Suprapubic skin (tissue), 4 donors: ENCODE measurements at places on chromosomes 3 and 15.

DNA sequence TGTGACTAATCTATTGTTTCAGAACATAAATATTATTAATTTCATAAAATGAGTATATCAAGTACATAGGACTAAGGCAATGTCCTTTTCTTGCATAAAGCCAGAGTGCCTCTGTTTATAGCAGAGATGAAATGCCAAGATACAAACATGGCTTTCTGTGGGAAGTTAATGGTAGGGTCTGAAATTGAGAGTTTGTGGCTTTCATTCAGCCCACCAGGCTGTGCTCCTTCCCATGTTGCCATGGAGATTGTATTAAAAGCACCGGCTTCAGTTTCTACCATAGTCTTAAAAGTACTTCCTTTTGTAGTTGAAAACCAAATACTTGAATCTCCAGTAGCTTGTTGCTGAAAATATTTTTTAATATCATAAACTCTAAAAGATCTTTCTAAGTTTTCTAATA lies 114.0 kb downstream of the LRRC28 start:
- DNase-seq: no peak
- H3K36me3 ChIP-seq: peaks cover 23% of the 10 kb centered on the region
- no peak overlapping the region for H3K27ac ChIP-seq

GRCh38 chr3:126084768-126085180 lies 850 bp upstream of the SLC41A3 start:
- H3K27me3 ChIP-seq: no peaks in the 10 kb centered on the region
- H3K4me3 ChIP-seq: peak overlapping the region; percentile 68
- H3K36me3 ChIP-seq: no peaks in the 10 kb centered on the region
- peak overlapping the region; percentile 91 for H3K27ac ChIP-seq
- peaks cover 30% of the 10 kb centered on the region for H3K4me1 ChIP-seq

DNA sequence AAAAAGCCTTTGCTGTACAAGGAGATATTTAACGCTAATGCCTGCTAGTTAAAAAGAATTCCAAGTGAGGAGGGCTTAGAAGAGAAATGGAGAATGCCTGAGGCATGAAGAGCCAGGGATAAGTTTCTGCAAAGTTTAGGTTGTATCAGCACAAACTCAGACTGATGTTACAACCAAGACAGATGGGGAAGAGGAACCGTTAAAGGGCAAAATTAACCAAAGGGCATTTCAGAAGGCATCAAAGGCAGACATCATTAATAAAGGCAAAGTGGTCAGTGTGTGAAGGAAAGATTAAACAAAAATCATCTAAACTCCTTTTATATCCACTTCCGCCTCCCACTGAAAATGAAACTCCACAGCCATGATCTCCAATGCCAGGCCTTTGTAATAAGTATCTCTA lies 7.0 kb downstream of the MYO5A start:
- H3K36me3 ChIP-seq: no peaks in the 10 kb centered on the region
- DNase-seq: no peak
- H3K4me1 ChIP-seq: peaks cover 33% of the 10 kb centered on the region
- no peaks in the 10 kb centered on the region for H3K27me3 ChIP-seq
- H3K27ac ChIP-seq: no peak overlapping the region

DNA sequence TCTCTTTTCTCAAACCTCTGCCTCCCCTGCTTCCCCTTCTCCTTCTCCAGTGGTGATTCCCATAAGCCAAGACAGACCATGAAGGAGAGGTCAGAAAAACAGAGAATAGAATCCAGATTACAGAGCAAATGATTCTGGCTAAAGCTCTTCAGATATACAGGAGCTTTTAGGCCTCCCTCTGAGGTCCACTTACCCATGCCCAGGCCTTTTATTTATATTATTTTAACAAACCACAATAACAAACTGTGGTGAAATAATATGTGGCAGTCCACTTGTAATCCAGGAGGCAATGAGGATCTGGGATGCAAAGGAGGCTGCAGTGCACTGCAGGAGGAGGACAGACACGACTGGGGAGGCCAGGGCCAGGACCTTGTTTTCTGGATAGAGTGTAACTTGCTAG lies 104.1 kb downstream of the STAC start:
- H3K4me1 ChIP-seq: no peaks in the 10 kb centered on the region
- H3K27me3 ChIP-seq: no peaks in the 10 kb centered on the region
- no peak overlapping the region for H3K4me3 ChIP-seq
- no peaks in the 10 kb centered on the region for H3K36me3 ChIP-seq

DNA sequence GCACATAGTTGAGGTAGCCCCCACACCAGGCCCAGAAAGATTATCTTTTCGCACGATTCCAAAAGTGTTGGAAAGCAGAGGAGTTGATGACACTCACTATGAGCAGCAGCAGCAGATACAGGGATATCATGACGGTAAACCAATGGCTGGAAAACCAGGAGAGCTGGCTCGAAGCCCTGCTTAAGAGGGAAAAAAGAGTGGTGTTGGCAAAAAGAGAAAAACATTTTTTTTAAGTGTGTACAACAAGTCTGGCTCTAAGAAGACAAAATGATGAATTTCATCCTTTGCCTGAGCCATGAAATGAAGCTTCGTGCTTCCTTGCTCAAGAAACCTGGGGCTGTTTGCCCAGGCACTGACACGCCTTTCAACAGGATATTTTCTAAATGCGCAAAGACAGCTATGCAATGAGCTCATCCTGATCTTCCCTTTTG lies 27.3 kb downstream of the PARP16 start:
- H3K4me1 ChIP-seq: peaks cover 30% of the 10 kb centered on the region
- H3K4me3 ChIP-seq: no peak overlapping the region
- H3K36me3 ChIP-seq: peaks cover 61% of the 10 kb centered on the region

GRCh38 chr3:54649551-54649950 lies 278.3 kb downstream of the LRTM1 start:
- no peak overlapping the region for H3K27ac ChIP-seq
- no peak for DNase-seq
- no peaks in the 10 kb centered on the region for H3K36me3 ChIP-seq

GRCh38 chr3:9361691-9362388 lies 1.0 kb upstream of the THUMPD3 start:
- H3K27me3 ChIP-seq: no peaks in the 10 kb centered on the region
- H3K27ac ChIP-seq: no peak overlapping the region
- H3K36me3 ChIP-seq: peaks cover 16% of the 10 kb centered on the region
- H3K4me1 ChIP-seq: peaks cover 23% of the 10 kb centered on the region
- no peak for DNase-seq

GRCh38 chr3:7700977-7701376 lies 800.6 kb upstream of the LMCD1 start:
- no peak overlapping the region for H3K4me3 ChIP-seq
- H3K27ac ChIP-seq: no peak overlapping the region
- no peaks in the 10 kb centered on the region for H3K4me1 ChIP-seq
- no peaks in the 10 kb centered on the region for H3K27me3 ChIP-seq

GRCh38 chr3:61940236-61940635 lies 378.9 kb downstream of the PTPRG start:
- no peak overlapping the region for H3K27ac ChIP-seq
- no peaks in the 10 kb centered on the region for H3K27me3 ChIP-seq
- no peak overlapping the region for H3K4me3 ChIP-seq
- no peak for DNase-seq
- peaks cover 4% of the 10 kb centered on the region for H3K4me1 ChIP-seq

GRCh38 chr3:46472736-46473135 lies 8.0 kb upstream of the LTF start:
- H3K4me1 ChIP-seq: no peaks in the 10 kb centered on the region
- H3K36me3 ChIP-seq: no peaks in the 10 kb centered on the region
- H3K27me3 ChIP-seq: no peaks in the 10 kb centered on the region
- H3K4me3 ChIP-seq: no peak overlapping the region
- peak; percentile 59 for DNase-seq

- H3K36me3 ChIP-seq: no peaks in the 10 kb centered on the region
- no peaks in the 10 kb centered on the region for H3K4me1 ChIP-seq
- no peaks in the 10 kb centered on the region for H3K27me3 ChIP-seq
- H3K4me3 ChIP-seq: no peak overlapping the region
- no peak overlapping the region for H3K27ac ChIP-seq
- DNase-seq: no peak
Measured at GRCh38 chr3:7410782-7411181, 549.9 kb downstream of the GRM7 start.

GRCh38 chr15:89749951-89750559 lies 994 bp downstream of the MESP1 start:
- no peak overlapping the region for H3K27ac ChIP-seq
- DNase-seq: no peak
- peaks cover 13% of the 10 kb centered on the region for H3K27me3 ChIP-seq
- peak overlapping the region; percentile 76 for H3K4me3 ChIP-seq
- peaks cover 16% of the 10 kb centered on the region for H3K4me1 ChIP-seq
- H3K36me3 ChIP-seq: no peaks in the 10 kb centered on the region

GRCh38 chr15:71559098-71559497 lies 251.3 kb upstream of the NR2E3 start:
- H3K27me3 ChIP-seq: no peaks in the 10 kb centered on the region
- no peak overlapping the region for H3K4me3 ChIP-seq
- H3K4me1 ChIP-seq: no peaks in the 10 kb centered on the region
- no peaks in the 10 kb centered on the region for H3K36me3 ChIP-seq
- H3K27ac ChIP-seq: no peak overlapping the region
- no peak for DNase-seq

DNA sequence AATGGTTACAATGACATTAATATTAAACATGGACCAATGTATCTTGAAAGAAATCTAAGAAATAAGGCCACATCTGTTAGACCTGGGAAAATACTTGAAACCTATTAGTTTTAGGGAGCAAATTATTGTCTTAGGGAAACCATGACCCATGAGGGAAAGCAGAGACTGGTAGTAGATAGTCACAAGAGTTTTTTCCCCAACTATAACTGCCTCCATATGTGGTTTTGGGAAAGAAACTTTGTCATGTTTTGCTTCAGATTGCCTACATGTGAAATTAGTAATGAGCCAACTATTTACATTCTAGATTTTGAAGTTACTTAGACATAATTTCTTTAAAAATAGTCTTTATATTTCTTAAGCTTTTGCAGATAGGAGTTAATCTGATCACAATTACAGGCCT lies 474.9 kb downstream of the ROBO2 start:
- DNase-seq: no peak
- H3K4me1 ChIP-seq: no peaks in the 10 kb centered on the region
- H3K27ac ChIP-seq: no peak overlapping the region
- H3K36me3 ChIP-seq: no peaks in the 10 kb centered on the region

DNA sequence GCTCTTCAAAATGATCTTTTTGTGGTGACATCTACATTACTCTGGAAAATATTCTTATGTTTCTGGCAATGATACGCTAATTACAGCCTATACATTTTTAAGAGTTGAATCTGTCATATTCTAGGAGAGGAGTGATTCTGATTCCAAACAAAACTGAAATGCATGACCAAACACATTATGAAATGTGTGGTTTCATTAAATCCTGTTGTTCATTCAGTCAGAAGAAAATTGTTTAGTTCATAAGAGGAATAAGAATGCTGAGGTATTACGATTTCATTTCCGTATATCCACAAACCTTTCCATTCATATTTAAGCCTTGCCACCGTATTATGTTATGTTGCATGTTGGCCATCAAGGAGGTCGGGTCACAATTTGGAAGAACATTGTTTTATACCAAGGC lies 345.1 kb downstream of the FEZF2 start:
- H3K4me1 ChIP-seq: no peaks in the 10 kb centered on the region
- H3K27me3 ChIP-seq: no peaks in the 10 kb centered on the region
- no peak overlapping the region for H3K27ac ChIP-seq
- no peak overlapping the region for H3K4me3 ChIP-seq
- no peaks in the 10 kb centered on the region for H3K36me3 ChIP-seq

DNA sequence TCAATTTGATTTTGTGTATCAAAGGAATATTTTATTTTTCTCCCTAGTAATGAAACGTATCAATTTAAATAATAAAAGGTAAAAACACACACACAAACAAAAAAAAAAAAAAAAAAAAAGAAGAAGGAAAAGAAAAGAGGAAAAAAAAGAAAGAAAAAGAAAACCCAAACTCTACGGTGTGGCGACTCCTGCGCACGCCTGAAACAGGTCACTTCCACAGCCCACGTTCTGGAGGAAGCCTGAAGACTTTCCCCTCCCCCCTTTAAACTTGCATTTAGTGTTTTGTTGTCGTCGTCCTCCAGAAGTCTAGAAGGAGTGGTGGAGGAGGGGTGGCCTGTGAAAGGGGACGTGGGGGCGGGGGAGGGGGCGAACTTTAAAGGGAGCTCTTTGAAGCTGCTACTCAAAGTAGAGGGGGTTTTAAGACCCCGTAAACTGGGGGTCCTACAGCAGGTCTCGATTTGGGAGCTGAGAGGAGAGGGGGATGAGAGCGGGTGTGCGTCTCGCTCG lies 2.3 kb upstream of the TLE3 start:
- H3K4me3 ChIP-seq: peak overlapping the region; percentile 97
- H3K27ac ChIP-seq: no peak overlapping the region
- H3K36me3 ChIP-seq: no peaks in the 10 kb centered on the region
- H3K4me1 ChIP-seq: peaks cover 44% of the 10 kb centered on the region

DNA sequence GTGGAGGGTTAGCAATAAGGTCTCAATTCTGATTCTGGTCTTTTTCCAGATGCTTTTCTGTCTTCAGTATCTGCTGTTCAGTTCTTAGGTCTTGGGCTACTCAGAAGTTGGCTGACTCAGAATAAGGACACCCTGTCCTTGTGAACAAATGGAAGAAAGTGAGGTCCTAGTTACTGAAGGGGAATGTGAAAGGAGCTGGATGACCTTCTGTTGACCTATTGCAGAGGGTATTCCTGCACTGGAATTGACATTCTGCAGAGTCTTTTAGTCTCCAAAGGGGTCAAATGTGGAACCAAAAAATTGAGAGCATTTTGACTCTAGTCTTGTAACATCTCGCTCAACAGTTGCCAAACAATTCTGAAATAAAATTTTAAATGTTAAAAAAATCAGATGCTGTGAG lies 63.0 kb downstream of the CCR1 start:
- no peak overlapping the region for H3K27ac ChIP-seq
- no peaks in the 10 kb centered on the region for H3K36me3 ChIP-seq
- peaks cover 9% of the 10 kb centered on the region for H3K4me1 ChIP-seq
- DNase-seq: no peak
- H3K27me3 ChIP-seq: no peaks in the 10 kb centered on the region

GRCh38 chr3:161745741-161746140 lies 249.1 kb downstream of the OTOL1 start:
- H3K36me3 ChIP-seq: no peaks in the 10 kb centered on the region
- no peak overlapping the region for H3K27ac ChIP-seq
- H3K4me1 ChIP-seq: no peaks in the 10 kb centered on the region
- H3K4me3 ChIP-seq: no peak overlapping the region
- DNase-seq: no peak

GRCh38 chr3:6421666-6422445 lies 439.1 kb upstream of the GRM7 start:
- no peaks in the 10 kb centered on the region for H3K36me3 ChIP-seq
- H3K4me1 ChIP-seq: no peaks in the 10 kb centered on the region
- no peak overlapping the region for H3K27ac ChIP-seq
- DNase-seq: no peak
- H3K27me3 ChIP-seq: no peaks in the 10 kb centered on the region

DNA sequence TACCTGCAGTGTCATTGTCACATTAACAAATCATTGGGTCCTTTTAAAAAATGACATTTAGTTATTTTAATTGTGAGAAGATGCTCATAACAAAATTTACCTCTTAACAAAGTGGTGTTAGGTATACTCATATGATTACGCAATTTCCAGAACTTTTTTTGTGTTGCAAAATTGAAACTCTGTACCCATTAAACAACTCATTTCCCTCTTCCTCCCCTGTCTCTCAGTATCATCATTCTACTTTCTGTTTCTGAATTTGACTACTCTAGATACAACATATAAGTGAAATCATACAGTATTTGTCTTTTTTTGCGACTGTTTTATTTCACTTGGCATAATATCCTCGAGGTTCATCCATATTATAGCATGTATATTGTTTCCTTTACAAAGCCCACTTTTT lies 58.7 kb upstream of the CHST2 start:
- no peak for DNase-seq
- H3K4me3 ChIP-seq: no peak overlapping the region
- H3K36me3 ChIP-seq: peaks cover 23% of the 10 kb centered on the region
- no peak overlapping the region for H3K27ac ChIP-seq
- H3K27me3 ChIP-seq: no peaks in the 10 kb centered on the region
- H3K4me1 ChIP-seq: no peaks in the 10 kb centered on the region
